ENCODE measurements at places on chromosomes 7 and 10. TPM values are rescaled to one million over a fixed set of nuclear protein-coding genes. Genes with fewer than 3 reads are reported as not detected.

The ZNF107 gene
- 5.9 TPM for total RNA-seq

The CTTNBP2 gene
- 2.8 TPM for total RNA-seq

GRCh38 chr10:36446881-36447280 lies 678.5 kb upstream of the ANKRD30A start:
- DNase-seq = peak; percentile 95

GRCh38 chr10:52951824-52952223 lies 179.2 kb upstream of the MBL2 start:
- peak; percentile 24 for DNase-seq

DNA sequence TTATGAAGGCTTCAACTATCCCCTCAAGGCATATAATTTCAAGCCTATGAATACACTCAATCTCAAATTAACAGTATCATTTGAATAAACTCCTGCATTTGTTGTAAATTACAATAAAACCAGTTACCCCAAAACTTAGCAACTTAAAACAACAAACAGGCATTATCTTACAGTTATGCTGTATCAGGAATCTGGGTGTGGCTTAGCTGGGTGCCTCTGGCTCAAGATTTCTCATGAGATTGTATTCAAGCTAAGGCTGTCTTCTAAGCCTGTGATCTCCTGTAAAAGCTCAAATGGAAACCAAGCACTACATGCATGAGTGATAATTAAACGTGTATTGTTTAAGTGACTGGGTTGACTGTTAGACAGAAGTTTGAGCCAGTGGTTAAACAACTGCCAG lies 341.0 kb upstream of the PHF14 start:
- no peak for DNase-seq

- DNase-seq = no peak
These were observed 526.5 kb downstream of the PTPRN2 start for GRCh38 chr7:158061026-158061630.
